ENCODE measurements at places on chromosomes 7 and 10.

- DNase-seq, result no peak
Observed at GRCh38 chr10:128036011-128036615, 90.1 kb downstream of the MKI67 start.

- no peak for DNase-seq
Observed at GRCh38 chr7:135169964-135170273, 588 bp downstream of the CYREN start.

- no peak for DNase-seq
Observed at GRCh38 chr7:81277691-81278090, 358.8 kb upstream of the SEMA3C start.

GRCh38 chr7:119733127-119733879 lies 539.7 kb upstream of the KCND2 start:
- no peak for DNase-seq

DNA sequence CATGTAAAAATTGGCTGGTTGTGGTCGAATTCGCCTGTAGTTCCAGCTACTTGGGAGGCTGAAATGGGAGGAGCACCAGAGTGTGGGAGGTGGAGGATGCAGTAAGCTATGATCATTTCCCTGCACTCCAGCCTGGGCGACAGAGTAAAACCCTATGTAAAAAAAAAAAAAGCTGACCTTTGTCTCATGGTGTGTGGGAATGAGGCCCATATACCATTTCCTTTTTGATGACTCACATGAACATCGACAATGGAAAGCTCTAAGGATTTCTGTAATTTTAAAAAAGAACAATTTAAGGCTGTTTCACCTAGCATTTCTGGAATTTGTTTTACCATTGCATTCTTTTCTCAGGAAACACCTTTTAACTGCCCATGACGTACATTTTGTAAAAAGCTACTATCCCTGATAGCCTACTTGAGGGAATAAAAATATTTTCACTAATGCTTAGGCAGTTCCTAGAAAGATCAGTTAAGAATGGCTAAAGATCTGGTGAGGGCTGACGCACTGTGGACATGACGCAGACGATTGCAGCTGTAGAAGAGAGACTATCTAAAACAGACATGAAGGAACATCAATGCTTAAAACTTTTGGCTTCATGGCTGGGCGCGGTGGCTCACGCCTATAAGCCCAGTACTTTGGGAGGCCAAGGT lies 400.6 kb upstream of the IGFBP3 start:
- no peak for DNase-seq

DNA sequence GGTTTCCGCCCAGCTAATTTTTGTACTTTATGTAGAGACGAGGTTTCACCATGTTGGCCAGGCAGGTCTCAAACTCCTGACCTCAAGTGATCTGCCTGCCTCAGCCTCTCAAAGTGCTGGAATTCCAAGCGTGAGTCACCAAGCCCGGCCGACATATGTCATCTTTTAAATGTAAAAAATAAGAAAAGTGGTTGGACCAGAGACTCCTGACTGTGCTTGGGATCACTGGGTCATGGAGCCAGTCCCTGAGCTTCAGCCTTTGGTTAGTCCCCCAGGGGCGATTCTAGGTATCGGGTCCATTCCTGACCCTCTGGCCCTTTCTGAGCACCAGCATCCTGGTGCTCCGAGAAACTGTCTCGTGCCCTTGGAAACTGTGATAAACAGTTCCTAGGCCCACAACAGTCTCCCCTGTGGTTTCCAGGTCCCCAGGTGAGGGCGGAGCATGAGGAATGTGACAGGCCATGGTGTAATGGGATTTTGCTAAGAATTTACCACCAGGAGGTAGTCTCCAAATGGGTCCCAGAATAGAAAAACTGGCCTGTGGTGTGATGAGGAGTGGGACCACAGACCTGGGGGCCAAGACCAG lies 32.8 kb downstream of the UBTD1 start:
- no peak for DNase-seq

DNA sequence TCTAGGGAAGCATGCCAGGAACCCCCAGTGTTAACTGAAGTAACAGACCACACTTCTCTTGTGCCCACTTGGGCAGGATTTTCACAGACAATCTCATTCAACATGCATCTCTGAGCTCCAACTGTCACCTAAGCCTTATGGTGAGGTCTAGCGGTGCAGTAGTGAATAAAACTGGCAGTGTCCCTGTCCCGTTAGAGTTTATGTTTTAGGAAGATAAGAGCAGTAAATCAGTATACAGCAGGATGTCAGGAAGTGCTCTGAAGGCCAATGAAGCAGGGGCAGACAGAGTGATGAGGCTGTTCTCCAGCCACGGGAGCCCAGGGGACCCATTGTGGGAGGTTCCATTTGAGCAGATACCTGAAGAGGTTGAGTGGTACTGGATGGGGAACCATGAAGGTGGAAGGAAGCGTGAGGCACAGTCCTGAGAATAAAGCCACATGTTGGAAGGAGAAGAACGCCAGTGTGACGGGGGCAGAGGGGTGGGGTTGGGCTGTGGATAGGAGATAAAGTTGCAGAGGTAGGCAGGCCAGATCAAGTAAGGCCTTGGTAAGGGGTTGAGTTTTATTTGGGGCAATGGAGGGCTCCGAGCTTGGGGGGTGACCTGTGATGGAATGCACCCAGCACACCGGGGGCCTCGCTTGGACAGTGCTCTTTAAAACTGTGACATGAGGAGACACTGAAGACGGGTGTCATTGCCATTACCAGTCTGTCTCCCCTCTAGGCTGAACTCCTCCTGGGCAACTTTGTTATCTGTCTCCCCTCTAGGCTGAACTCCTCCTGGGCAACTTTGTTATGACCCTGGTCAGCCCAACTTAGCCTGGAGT lies 6.6 kb downstream of the GDF10 start:
- DNase-seq, result no peak

DNA sequence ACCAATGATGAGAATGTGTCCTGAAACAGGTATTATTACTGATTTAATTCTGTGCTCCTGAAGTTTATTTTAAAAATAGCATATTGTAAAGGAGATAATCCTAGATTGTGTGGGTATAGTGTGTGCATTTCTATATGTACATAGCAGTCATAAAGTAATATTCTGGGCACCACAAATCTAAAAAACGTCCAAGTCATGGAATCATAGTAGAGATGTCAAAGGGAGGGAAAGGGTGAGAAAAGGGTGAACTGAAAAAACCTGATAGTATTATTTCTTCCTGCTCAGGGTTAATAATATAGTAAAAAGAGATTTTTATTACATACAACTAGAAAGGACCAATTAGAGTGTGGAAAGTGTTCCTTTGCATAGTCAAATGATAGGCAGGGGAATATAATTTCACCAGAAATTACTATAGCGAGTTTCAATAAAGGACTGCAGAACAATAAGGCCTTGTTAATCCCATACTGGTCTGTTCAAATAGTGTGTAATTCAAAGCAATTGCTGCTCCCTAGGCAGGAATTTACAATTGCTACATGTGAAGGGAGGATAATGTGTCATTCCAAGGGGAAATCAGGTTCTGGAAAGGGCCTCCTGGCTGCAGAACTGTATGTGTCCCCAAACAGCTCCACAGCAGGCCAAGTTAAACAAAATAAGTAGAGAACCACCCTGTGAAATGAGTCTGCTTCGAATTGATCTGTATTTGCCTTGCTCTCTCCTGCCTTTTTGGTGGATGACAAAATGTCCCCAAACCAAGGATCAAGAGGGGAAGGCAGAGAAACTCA lies 42.5 kb upstream of the KMT2E start:
- no peak for DNase-seq

GRCh38 chr7:116368965-116369364 lies 130.6 kb upstream of the CAV2 start:
- no peak for DNase-seq

DNA sequence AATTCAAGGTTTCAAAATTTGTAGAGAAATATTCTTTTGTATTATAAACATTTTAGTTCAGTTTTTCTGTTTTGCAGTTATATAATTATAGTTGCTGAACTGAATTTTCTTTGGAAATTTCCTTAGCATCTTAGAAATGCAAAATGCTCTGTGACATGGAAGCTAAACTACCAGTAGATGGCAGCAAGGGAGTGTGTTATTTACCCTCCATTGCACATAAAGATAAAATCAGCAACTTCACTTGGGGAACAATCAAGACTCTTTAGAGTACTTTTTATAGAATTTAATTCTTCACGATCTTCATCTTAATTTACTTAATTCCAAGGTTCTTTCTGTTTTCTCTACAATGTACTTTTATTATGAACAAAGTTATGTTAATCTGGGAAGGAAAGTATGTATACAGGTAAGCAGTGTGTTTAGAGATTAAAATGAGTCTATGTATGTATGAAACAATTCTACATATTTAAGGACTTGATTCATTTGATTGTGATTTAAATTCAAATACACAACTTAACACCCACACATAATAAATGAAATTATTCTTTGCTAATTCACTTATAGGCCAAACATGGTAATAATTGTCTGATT lies 404.2 kb downstream of the THSD7A start:
- DNase-seq, result no peak

DNA sequence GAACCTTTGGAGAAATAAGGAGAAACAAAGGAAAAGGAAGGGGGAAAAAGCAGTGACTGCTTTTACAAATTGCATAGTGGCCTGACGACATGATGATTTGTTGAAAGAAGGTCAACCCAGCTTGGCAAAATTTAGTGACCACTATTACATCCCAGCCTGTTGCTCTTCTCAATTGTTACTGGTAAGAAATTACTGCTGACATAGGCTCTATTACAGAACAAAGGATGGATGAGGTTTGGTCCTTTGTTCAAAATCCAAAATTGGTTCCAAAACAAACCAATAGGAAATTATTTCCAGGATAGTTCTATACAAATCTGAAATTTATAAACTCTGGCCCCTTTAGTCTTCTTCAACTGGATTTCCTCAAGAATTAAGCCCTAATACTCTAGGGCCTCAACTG lies 39.6 kb downstream of the USP54 start:
- DNase-seq, result no peak

GRCh38 chr7:50591098-50591479 lies 25.9 kb upstream of the DDC start:
- no peak for DNase-seq

- no peak for DNase-seq
Observed at GRCh38 chr10:12198156-12198555, 2.2 kb downstream of the CDC123 start.

DNA sequence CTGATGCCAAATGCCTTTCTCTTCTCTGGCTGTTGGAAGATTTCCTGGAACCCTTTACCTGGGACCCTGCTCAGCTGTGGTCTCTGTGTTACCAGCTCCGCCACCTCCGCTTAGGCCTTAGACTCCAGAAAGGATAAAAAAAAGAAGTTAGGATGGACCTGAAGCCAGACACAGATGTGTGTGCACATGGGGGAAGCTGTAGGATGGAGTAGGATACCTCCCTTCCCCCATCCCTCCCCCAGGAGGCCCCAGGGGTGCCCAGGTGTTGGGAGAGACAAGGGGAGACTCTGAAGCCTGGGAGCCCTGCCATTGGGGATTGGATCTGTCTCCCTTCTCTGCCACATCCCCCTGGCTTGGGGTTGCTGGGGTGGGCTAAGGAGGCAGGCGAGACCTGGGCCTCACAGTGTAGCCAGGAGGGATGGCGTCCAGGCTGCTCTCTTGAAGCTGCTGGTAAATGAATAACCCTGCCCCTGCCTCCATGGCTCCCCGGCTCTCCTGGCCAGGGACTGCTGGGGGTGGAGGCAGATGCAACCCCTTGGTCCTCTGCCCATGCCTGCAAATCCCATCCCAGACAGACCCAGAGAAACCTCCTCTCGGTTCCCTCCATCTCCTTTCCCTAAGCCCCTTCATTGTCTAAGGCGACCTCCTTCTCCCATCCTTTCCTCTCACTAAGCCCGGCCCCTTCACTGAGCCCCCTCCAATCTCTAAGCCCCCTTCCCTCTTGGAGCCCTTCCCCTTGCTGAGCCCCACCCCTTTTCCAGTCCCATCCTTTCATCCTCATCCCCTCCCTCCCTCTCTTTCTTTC lies 8.0 kb downstream of the CLDN3 start:
- no peak for DNase-seq

DNA sequence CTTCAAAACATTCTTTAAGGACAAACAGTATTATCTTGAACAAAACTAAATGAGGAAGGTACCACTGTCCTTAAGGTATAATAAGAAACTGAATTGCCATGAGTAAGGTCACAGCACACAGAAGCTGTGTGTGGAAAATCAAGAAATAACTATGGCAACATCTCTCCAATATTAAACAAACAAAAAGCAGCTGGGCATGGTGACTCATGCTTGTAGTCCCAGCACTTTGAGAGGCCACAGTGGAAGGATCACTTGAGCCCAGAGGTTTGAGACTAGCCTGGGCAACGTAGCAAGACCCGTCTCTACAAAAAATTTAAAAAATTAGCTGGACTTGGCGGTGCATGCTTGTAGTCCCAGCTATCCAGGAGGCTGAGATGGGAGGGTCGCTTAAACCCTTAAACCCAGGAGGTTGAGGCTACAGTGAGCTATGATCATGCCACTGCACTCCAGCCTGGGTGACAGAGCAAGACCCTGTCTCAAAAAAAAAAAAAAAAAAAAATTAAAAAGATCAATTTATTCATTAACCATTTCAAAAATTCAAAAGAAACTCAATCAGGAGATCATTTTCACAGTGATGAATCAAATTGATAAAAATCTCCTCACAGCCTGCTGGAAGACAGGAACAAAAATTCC lies 195.4 kb downstream of the SKIDA1 start:
- DNase-seq, result no peak

GRCh38 chr7:149820622-149821190 lies 17.5 kb upstream of the ZNF862 start:
- DNase-seq, result no peak

DNA sequence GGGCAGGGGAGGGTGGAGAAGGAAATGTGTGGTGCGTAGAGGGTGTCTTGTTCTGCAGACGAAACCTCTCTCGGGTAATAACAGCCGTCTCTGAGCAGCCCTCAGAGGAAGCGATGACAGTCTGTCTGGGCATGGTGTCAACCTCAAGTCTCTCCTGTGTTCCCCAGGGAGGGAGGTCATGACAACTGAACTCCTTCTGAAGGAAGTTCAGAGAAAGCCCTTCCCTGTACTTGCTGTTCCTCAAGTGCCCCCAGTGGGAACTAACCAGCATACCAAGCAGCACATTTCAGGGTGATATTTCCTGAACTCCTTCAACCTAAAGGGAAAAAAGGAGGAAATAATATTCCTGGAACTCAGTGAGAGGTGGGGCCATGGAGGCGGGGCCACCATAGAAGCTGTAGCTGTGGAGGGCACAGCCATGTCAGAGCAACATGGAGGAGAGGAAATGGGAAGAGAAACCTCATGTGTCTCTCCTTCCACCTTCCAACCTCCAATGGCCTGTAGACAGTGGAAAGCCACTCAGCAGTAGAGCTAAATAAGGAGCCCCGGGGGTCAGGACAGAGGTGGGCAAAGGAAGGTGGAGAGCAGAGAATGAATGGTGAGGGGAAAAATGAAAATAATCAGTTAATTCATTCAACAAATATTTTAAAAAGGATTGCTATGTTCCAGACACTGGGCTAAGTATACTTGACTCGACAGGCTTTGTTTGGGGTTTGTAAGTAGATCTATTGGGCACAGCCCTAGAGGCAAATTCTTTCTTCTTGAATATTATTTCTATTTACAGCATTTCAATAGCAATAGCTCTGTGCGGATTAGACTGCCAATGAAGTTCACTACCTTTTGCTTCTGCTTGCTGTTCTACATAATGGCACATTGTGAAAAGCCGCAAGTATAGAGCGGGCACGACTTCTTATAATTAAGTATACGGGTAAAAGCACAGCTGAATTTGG lies 61.0 kb upstream of the AOAH start:
- no peak for DNase-seq

Measured in right forelimb (tissue), 1 donor.